Anterior cingulate cortex (tissue), 58 donors: ENCODE measurements at places on chromosomes 13 and 19.

DNA sequence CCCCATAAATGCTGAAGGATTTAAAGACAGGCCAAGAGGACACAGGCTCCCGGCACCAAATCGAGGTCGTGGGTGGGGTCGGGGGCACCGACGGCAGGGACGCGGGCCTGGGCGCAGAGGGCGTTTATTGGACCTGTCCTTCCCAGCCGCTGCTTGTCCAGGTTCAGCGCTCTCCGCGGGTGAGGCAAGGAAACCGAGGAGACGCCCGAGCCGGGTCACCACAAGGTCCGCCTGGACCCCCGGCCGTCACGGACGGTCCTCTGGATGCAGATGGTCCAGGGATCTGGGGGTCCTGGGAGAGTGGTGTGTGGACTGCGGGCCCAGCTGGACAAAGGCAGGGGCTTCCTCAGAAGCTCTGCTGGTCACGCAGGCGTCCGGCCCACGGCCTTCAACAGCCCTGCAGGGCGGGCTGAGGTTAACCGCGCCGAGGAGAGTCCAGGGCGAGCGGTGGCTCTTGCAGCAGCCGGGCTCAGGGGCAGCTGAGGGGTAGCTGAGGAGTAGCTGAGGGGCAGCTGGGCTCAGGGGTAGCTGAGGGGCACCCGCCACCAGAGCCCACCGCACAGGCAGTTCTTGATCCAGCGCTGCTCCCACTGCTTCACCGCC lies 8.5 kb downstream of the CFD start:
- DNase-seq: no peak

- peak; percentile 75 for DNase-seq
Measured at GRCh38 chr19:55647732-55648584, at the start of gene CCDC106. TSS of gene CCDC106 (plus strand) at chr19:55648212. CDS start at chr19:55649047, 835 bp downstream.

GRCh38 chr13:102392481-102393209 lies 9.2 kb downstream of the FGF14 start:
- no peak for DNase-seq

GRCh38 chr19:51226067-51226466 lies 1.2 kb downstream of the CD33 start:
- DNase-seq: no peak

DNA sequence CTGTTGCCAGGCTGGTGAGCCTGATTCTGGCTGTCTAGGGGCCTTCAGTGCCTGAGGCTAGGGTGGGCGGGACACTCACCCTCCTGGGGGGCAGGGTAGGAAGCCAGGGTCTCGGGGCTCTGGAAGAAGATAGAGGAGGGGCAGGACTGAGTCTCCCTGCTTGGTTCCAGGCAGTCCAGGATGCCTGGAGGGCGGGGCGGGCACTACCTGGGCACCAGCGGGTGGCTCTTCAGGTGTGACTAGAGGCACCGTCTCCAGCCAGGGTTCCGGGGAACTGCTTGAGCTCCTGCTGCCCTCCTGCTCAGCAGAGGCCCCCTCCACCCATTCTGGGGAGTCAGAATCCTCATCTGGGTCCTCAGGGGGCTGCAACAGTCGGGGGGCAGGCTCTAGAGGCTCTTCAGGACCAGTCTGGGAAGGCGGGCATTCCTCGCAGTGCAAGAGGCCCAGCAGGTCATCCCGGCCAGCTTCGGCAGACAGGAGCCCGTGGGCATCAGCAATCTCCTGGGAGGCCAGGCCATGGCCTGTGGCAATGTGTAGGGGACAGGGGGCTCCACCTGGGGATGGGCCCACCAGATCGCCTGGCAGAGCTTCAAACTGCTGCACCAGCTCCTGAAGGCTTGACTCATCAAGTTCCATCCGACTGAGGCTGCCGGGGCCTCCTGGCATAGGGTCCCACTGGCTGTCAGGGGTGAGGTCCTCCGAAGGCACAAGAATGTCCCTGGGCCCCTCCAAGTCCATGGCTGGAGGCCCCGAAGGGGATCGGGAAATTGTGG lies 1.8 kb downstream of the APBA3 start:
- no peak for DNase-seq

DNA sequence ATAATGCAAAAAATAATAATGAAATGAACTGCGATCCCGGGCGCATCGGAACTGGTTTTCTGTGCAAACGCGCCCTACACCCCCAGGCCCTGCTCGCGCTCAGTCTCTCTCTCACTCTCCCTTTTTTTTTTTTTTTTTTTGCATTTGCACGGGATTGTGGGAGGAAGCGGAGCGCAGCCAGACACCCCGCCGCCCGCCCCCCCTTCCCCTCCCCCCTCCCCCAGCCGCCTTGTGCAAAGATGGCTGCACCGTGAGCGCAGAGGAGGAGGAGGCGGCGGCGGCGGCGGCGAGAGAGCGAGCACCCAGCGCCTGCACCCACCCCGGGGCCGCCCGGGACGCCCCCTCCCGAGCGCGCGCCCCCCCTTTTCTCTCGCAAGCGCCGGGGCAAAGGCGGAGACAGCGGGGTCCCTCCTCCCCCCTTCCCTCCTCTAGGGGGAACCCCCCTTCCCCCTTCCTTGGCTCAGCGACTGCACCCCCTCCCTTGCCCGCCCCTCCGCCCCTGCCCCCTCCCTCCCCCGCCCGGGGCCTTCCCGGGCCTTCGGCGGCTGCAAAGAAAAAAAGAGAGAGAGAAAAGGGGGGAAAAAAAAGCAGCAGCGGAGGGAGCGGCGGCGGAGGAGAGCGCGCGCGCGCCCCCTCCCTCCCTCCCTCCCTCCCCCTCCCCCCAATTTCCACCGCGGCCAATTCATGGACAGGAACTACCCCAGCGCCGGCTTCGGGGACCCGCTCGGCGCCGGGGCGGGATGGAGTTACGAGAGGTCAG lies at the start of gene PRR12:
Gene PRR12, plus strand, starts transcription at position 212 of the 760 bp plus-strand sequence. Its CDS starts 473 bp downstream, at position 685.
- peak; percentile 76 for DNase-seq

DNA sequence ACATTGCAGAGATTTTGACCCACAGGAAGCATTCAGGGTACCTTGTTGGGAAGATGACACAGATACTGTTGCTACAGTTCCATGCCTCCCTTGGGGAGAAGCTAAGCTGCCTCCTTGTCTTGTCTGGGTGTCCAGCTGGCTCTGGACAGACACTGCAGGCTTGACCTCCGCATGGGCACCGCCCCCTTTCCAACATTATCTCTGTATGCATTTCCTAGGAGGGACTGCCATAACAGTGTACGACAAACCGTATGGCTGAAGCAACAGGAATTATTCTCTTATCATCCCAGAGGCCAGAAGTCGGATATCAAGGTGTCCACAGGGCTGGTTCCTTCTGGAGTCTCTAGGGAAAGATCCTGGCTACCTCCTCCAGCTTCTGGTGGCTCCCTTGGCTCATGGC lies 67.0 kb upstream of the USE1 start:
- no peak for DNase-seq

DNA sequence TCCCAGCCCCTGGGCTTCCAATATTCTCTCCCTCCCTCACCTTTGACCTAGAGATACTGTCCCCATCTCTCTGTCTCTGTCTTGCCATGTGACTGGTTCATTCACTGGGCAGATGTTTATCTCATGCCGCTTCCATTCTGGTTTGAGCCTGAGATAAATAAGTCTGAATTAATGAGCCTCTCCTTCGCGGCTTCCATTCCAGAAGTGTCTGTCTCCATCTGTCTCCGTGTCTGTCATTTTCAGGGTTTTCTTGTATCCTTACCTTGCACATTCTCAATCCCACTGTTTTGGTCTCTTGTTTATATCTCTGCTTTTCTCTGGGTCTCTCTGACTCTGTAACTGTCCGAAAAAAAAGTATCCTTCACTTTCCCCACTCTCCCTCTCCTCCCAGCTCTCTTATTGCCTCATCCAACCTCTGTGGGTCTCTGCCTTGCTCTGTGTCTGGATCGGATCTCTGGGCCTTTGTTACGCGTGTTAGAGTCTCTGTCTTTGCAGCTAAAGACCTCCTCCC lies 4.3 kb downstream of the SPHK2 start:
- DNase-seq: no peak

DNA sequence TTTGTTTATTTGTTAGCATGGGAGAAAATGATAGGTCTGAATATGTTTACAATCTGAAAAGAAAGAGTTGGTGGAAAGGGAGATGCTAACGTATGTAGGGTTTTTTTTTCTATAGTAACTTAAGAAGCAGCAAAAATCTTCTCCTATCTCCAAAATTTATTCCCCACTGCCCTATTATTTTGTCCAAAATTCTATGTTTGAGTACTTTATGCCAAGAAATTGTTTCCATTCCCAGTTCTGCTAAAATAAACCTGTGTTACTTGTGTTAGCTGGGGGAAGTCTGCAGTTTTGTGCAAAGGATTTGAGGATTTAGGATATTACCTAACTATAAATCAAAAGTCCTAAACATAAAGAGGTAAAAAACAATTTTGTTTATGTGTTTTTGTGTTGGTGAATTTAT lies 2770.4 kb upstream of the PCDH20 start:
- DNase-seq: no peak

DNA sequence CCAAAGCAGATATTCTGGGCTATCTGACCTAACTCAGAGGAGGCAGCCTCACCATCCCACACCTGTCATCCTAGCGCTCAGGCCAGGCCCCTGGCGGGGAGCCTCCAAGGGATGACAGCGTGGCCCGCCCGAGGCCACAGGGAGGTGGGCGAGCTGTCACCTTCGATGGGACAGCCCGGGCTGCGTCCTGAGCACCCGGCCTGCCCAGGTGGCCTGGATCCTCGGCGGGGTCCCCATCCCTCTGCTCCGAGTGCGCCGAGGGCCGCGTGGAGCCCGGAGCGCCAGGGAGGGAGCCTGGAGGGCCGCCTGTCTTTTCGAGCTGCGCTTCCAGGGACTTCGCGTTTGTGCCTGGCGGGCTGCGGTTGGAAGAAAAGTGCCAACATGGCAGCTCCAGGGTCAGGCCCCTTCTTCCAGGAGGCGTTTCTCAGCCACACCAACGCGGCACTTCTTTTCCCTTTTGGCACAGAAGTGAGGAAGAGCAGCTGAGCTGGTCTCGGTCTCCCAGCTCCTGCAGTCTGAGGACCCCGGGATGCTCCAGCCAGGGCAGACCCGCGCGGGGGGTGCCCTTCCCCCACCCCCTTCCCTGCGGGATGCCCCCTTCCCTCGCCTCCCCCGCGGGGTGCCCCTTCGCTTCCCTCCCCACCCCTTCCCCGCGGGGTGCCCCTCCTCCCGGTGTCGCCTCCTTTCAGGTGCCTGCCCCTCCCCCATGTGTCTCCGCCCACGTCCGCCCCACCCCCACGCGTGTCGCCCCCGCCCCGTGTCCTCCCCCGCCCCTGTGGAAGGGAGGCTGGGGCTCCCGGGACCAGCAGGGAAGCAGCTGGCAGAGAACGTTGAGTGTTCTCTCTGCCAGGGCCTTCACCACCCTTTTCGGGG lies 42.3 kb downstream of the GJA3 start:
- DNase-seq: peak; percentile 55

GRCh38 chr19:42092350-42092749 lies 16.4 kb downstream of the ZNF574 start:
- DNase-seq: no peak

DNA sequence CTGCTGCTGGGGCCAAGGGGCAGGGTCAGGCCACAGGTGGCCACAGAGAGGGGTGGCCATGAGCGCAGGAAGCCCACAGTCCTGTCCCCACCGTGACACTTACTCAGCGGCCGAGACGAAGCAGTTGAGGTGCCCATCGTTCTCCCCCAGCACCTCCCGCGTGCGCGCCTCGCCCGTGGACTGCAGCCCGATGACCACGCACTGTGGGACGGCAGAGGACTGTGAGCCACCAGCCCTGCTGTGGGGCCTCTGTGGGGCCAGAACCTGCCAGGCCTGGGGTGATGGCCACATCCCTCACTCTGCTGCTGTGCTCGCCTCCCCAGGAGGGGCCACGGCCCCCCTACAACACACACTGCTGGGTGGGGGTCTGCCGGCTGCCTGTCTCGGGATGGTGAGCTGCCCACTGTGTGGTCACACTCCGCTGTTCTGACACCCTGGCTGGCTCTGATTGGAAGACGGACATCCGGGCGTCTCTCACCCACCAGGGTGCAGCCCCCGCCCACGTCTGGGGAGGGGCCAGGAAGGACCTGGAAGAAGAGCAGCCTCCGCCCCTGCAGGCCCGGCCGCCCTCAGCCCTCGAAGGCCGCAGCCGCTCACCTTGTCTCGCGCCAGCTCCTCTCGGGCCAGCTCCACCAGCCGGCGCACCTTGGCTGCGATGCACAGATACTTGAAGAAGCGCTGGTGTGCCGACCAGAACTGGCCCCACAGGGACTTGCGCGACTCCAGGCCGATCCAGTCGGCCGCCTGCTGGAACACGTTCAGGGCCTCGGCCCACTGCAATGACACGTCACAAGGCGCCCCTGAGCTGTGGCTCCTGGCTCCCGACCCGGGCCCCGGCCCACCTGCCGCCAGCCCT lies 13.2 kb downstream of the GPX4 start:
- DNase-seq: no peak

- DNase-seq: no peak
Measured at GRCh38 chr13:46603165-46603603, 50.2 kb downstream of the LRCH1 start.

DNA sequence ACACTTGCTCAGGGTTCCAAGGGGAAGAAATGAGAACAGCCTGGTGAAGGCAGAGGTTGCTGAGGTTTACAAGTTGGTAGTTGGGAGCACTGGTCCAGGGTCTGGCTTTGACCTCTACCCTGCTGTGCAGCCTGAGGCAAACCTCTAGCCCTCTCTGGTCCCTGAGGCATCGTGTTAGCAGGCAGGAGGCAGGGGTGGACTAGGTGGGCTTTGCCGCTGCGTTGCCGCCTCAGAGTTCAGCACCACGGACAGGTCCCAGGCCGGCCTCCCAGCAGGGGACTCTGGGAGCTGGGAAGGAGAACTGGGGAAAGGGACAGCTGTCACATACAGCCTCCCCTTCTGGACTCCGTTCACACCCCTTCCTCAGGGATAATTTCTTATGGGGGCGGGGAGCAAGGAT lies 3.1 kb downstream of the NCAN start:
- DNase-seq: no peak

GRCh38 chr19:18683958-18684641 lies 620 bp downstream of the CRTC1 start:
- DNase-seq: no peak

DNA sequence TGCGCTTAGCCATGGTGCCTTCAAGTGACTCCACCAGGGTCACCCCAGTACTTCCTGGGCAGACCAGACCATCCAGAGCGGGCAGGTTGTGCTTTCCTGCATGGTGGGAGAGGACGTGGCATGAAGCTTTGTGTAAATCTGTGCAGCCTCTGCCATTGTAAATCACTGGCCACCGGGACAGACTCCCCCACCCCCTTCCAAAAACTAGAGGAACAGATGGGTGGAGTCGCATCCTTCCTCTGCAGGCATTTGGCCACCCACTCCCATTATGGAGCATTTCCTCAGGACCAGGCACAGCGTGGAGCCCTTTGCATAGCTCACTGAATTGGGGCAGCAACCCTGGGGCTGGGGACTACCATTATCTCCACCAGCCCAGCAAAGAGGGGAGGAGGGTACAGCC lies 8.2 kb downstream of the BCKDHA start:
- DNase-seq: no peak

- DNase-seq: no peak
Measured at GRCh38 chr13:29887686-29888085, 37.3 kb upstream of the UBL3 start.

DNA sequence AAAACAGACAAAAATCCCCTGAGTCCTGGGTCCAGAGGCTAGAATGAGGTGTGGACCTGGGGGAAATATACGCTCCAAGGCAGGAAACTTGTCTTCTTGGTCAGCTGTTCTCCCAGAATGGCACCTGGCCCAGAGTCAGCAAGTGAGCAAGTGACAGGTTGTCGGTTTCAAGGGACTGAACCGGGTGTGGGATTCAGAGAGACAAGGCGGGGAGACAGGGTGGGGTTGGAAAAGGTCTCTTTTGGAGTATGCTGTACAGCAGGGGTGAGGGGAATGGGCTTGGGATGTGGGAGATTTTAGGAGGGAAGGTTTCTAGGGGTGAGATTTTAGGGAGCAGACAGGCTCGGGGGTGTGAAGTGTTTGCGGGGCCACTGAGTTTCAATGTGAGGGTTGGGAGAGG lies 83.3 kb downstream of the RYR1 start:
- no peak for DNase-seq
